Central memory CD8-positive, alpha-beta T cell (primary cell): ENCODE measurements at places on chromosomes 4 and X.

- no peak for DNase-seq
Observed at GRCh38 chr4:75745721-75746199, 21.4 kb downstream of the USO1 start.

DNA sequence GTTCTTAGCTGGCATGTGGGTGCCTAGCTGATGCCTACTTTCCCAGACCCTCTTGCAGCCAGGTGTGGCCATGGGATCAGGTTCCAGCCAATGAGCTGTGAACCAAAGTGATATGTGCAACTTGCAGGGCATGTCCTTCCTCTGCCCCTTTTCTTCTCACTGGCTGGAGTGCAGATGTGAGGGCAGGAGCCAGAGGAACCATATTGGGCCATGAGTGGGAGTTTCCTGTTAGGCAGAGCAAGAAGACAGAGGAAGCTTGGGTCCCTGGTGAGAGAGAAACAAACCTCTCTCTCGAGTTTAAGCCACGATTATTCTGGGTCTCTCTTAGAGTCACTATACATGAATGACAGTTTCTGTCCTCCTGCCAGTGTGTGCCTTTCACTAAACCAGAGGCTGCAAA, 120.4 kb upstream of the STX18 start:
- DNase-seq, result no peak

GRCh38 chr4:2925931-2926860, 37.0 kb downstream of the NOP14 start:
- no peak for DNase-seq

DNA sequence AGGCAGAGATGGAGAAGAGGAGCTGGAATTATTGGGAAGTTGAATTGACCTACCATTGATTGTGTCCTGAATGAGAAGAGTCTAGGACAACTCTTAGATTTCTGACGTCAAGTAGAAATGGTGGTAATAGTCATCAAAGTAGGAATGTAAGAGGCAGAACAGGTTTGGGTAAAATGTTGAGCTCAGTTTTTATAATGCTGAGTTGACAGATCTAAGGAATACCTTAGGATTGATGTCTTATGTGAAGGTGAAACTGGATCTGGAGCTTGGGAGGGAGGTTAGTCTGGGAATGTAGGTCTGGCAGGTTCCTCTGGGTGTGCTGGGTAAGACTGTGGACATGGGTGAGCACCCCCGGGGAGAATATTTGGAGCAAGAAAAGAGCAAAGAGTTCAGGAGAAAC, 31.9 kb downstream of the JADE1 start:
- no peak for DNase-seq

DNA sequence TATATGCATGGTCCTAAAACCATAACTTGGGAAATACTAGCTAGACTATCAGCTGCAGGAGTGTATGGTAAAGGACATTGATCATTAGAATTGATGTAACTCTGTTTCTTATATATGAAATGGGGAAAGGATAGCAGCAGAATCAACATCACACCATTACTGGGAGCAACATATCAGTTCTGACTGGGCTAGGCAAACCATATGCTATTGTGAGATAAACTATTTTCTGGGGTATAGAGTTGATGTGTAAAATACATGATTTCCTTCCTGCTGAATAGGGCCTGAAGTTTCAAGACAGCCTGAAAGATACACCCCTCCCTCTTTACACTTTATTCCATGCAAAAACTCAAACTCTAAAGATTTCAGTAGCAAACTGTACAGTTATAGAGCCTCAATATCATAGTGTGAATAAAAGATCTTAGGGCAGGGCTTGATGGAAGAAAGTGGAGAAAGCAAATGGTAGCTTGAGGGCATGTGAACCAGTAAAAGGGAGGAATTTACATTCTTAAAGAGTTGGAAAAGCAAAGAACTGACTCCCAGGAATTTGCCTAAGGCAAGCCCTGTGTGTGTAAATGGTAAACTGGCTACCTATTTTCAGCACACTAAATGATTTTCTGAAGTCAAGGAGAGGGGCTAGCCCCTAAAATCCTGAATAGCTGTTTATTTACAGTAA, 404.1 kb downstream of the MAPK10 start:
- no peak for DNase-seq

- DNase-seq, result no peak
Observed at GRCh38 chrX:48789366-48790220, 3.2 kb downstream of the GATA1 start.

GRCh38 chrX:3728454-3728853, 15.0 kb upstream of the PRKX start:
- DNase-seq, result no peak

GRCh38 chr4:185318679-185319078, 77.0 kb downstream of the LRP2BP start:
- DNase-seq, result no peak
